ENCODE measurements at places on chromosomes 11 and 22. TPM values are rescaled to one million over a fixed set of nuclear protein-coding genes. Genes with fewer than 3 reads are reported as not detected.

- no peak for DNase-seq
Measured at GRCh38 chr11:76654298-76654851, 16.2 kb downstream of the LRRC32 start.

- DNase-seq, result no peak
Measured at GRCh38 chr11:87122852-87123251, 85.1 kb downstream of the TMEM135 start.

- DNase-seq, result no peak
Measured at GRCh38 chr11:35420371-35420770, 1.0 kb upstream of the SLC1A2 start.

Gene TRPM5
- polyA plus RNA-seq, result 10.0 TPM

Gene SEC14L2
- 57.0 TPM for polyA plus RNA-seq

DNA sequence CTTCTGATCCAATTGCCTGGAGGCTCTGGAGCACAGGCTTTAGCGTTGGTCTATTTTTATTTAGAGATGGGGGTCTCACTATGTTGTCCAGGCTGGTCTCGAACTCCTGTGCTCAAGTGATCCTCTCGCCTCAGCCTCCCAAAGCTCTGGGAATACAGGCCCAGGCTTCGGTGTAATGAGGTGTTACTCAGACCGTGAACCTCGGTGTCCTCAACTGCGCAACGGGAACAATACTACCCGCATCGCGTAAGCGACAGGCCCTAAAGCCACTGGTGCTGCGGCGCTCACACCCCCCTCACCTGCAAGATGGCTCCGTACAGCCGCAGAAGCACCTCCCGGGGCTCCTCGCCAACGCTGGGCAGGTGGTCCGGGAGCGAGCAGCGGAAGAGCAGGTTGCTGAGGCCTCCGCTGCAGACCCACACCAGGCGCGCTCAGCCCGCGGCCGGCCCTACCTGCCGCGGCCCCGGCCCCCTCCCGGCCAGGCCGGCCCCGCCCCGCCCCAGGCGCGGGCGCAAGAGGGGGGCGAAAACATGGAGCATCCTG lies 628 bp downstream of the CHKB start:
- no peak for DNase-seq

- DNase-seq, result no peak
Measured at GRCh38 chr11:114243461-114244372, 52.5 kb upstream of the NNMT start.

Gene SLC22A9
- polyA plus RNA-seq, result not detected

DNA sequence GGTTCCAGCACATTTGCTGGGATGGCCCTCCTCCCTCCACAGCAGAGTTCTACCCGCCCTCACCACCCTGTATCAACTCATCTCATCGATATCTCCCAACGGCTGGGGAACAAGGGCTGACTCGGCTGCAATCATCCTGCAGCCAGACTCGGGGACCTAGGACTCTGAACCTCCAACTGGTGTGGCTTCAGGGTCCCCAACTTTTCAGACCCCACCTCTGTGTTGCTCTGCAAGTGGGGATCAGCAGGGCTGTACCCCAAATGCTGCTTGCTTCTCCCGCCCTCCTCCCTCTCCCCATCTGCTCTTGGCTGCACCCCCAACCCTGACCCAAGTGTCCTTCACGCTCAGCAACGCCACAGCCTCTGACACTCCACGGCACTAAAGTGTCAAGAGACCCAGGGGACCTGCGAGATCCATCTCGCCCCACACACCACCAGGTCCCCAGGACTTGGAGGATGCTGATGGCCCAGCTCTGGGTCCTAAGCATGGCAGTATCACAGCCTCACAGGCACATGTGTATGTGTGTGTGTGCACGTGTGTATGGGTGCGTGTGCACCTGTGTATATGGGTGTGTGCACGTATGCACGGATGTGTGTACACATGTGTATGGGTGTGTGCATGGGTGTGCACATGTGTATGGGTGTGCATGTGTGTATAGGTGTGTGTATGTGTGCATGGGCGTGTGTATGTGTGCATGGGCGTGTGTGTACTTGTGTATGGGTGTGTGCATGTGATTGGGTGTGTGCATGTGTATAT lies 26.4 kb downstream of the KCNQ1 start:
- no peak for DNase-seq

Gene TMEM191C
- 2.0 TPM for polyA plus RNA-seq

Gene KRTAP5-2
- not detected for polyA plus RNA-seq

Gene APOA1
- polyA plus RNA-seq, result 62.3 TPM

DNA sequence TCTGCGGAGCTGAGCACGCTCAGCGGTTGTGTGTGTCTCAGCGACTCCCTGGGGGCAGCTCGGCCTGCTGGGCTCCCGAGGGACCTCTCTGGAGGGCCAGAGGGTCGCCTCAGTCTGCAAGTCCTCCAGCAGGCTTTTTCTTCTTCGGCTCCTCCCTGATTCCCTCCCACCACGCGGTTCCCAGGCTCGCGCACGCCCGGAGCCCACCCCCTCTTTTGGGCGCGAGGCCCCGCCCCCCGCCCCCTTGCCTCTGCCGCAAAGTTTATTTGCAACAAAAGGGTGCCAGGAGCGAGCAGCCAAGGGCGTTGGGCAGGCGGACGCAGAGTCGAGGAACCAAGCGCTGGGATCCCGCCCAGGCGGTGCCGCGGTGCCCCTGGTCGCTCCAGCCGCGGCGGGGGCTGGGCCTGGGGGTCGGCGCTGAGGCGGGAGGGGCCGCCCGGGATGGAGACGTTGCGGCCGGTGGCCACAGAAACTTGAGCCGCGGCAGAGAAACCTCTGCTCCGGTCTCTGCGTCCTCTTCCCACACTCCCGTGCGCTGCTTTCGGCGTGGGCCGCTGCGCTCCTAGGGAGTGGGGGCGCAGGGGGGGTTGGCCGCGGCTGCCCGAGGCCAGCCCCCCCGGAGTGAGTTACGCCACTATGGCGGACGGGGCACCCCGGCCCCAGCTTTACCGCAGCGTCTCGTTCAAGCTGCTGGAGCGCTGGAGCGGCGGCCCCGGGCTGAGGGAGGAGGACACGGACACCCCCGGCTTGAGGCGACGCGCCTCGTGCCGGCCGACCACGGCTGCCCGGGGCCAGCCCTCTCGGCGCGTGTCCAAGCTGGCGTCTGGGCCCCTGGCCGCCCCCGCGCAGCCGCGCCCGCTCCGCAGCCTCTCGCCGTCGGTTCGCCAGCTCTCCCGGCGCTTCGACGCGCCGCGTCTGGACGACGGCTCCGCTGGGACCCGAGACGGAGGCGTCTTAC lies at the start of gene ARHGEF17:
Gene ARHGEF17 (plus strand): TSS at position 274 of the 958 bp plus-strand sequence. CDS start 363 bp downstream, at position 637.
- DNase-seq, result peak; percentile 85

Gene DNAJB7
- polyA plus RNA-seq, result 0.25 TPM

Gene SRRD
- polyA plus RNA-seq, result 17.6 TPM

DNA sequence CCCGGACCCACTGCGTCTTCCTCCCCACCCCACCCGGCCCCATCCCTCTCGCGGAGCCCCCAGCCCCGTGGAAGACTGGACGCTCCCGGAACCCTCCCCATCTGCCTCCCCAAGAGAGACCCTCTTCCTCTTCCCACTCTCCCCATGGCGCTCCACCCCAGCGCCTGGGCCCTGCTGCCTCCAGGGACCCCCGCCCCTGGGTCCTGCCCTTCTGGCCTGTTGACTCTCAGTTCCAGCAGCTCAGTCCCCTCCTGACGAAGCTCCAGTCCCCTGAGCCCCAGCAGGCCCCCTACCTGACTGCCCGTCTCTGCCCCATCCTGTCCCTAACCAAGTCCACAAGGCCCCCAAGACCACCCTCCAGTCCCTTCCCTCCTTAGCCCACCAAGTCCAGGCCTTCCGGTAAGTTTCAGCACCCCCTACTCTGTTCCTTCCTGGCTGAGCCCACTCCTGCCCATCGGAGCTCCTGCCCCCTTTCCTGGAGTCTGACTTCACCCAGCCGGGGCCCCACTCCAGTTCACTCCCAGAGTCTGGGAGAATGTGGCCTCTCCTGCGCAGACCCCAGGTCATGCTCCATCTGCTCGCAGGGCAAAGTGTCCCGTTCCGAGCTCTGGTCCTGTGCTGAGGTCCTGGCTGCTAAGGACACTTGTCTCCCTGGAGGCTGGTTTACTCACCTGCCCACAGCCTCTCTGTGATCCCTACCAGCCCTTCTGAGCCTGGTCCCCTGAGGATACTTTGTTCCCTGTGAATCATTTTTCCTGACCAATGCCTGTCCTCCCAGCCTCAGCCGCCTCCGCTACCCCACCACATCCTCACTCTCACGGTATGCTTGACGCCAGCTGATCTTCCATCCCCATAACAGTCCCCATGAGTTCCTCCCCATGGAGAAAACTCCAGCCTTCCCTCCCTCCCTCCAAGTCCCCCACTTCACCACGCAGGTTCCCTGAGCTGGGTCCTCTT lies 722 bp downstream of the IFITM10 start:
- peak; percentile 22 for DNase-seq

Gene LINC01488
- polyA plus RNA-seq, result not detected

DNA sequence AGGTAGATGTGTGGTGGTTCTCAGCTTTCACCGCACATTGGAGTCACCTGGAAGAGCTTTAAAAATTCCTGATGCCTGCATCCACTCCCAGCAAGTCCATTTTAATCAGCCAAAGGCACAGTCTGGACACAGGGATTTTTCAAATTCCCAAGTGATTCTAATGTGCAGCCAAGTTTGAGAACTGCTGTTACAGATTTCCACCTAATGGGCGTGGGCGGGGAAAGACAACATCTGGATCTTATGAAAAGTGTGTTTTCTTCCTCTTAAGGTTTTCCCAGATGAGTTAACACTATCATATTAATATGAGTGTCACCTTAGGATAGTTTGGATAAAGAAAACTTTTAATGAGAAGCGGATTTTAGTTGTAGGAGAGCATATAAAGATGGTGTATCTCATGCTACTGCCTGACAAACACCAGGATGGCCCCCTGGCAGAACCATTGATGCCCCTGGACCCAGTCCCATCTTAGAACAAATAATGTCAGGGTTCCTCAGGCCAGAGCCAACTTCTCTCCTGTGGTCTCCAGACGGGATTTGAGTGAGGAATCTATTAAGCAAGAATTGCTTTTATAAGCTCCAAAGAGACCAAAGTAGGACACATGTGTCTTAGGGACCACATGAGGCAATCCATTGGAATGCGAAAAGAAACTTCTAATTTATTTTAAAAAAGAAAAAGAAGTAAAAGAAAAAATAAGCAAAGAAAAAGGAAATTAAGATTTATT lies 31.9 kb downstream of the POU2AF1 start:
- DNase-seq, result no peak

DNA sequence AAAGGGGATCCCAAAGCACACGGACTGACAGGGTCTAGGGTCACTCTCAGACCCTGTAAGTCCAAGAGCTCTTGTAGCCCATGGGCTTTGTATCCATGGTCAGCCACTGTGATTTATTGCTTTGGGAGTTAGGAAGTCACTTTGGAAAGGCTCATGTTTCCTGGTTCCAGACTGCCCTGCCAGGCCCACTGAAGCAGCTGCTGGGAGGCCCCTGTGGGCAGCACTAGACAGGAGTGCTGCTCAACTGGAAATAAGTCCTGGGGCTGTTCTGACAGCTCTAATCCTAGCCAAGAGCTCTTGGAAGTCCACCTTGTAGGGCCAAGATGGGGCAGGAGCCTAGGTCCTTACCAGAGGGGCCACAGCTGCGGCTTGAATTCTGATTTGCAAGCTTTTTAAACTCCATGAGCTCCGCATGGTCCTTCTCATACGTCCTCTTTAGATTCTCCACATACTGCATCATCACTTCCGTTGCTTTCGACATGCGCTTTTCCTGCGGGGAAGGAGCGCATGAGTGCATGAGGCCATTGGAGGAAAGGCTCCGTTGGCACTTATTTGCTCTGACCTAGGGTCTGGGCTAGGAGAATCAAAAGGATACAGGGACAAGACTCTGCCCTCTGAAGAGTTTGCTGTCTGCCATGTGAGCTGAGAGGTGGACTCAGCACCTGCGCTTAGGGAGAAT lies 32.2 kb upstream of the LYVE1 start:
- DNase-seq, result no peak

Gene GP1BB
- 0.67 TPM for polyA plus RNA-seq

DNA sequence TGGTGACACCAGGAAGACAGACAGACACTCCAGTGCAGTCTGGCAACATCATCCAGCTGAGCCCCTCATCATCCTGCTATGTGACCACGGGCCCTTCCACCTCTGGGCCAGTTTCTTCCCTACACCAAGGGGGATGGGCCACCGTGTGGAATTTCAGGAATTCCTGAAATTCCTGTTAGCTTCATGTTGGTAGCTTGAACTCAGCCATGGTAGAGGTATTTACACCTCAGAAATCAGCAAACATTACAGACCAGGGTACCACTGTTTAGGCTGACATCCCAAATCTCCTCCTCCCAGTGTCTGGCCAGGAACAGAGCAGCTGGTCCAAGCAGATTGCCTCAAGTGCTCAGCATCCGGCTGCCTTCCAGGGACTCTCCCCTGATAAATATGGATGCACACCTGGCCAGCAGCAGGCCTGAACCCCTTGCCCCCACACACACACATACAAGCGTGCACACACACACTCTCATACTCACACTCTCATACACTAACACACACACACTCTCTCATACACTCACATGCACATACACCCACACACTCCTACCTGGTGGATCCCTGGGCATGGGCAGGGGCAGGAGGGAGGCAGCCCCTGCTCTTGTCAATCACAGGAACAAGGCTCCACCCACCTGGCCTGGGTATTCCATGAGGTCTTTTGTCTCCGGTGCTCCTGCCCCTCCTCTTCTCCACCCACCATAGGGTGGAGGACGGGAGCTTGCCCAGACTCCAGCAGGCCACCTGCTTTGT lies 85.2 kb downstream of the BUD13 start:
- DNase-seq, result no peak

GRCh38 chr22:34567367-34567766 lies 498.6 kb upstream of the ISX start:
- DNase-seq, result no peak

DNA sequence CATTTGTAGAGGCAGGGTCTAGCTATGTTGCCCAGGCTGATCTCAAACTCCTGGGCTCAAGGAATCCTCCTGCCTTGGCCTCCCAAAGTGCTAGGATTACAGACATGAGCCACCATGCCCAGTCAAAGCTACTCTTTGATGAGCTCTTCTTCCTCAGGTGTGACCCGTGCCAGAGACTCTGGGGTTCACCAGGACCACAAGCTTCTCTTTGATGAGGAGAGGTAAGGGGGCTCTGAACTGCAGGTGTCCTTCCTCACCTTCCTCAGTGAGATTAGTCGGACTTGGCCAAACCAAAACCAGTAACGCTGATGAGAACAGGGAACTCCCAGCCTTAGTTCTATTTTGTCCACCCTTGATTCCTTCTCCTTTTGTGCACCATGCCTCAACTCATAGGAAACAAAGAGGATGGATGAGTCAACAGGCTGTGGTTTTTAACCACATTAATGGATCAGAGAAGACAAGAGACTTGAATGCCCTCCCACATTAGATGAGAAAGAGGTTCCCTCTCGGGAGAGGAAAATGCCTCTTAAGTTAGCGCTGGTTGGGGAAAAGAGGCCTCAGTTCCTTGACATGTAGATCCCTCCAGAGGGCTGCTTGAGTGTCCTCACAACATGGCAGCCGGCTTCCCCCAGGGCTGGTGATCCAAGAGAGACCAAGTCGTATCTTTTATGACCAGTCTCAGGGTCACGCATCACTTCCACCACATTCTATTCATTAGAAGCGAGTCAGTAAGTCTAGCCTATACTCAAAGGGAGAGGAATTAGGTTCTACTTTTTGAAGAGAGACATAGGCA lies 25.7 kb upstream of the CTR9 start:
- no peak for DNase-seq

DNA sequence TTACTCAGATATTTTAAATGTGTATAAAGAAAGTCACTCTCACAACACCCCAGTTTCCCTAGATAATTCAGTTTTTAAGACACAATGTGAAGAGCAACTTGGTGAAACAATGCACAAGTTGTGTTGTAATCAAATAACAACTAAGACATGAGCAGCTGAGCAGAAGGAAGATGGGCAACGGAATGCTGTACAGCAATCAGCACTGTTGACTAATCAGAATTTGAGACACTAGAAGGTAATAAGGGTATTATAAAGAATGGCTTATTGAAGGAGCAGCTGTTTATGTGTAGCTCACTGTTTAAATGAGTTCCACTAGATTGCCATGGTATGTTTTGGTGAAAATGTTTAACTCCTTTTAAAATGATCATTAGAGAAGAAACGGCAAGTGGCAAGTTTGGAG lies 60.1 kb downstream of the SOX6 start:
- DNase-seq, result no peak

Measured in small intestine (tissue), 16 donors.